NCI-H446 (cell line): ENCODE measurements at places on chromosomes 3 and 15.

DNA sequence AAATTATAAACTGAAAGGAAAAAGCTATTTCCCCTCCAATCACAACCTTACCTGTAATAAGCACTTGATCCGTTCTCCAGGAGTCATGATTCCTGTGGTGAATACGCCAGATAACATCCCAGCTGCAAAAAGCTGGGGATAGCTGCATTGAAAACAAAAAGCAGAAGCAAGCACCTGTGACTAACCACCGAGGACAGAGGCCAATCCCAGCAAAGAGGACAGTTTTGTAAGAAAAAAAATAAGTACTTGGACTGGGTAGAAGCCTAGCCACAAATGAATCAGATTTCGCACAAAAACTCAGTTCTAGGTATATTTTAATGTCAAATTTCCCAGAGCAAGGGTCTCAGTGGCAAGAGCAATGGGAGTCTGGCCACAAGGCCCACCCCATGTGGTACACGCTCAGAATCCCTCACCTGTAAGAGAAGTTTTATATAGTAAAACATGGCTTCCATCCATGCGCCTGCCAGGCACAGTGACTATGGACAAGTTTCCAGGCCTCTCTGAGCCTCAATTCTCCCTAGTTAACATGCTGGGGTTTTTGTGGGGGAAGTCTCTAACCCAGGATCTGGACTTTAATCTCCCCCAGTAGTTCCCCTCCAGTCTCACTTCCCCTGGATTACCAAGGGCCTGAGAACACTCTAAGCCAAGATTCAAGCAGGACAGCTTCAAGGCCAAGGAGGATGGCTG is 19.2 kb downstream of the SLC25A20 start:
- DNase-seq, result no peak

- DNase-seq, result no peak
Observed at GRCh38 chr15:97502038-97502437, 458.5 kb upstream of the ARRDC4 start.

GRCh38 chr3:123367467-123368154 is 81.3 kb downstream of the ADCY5 start:
- DNase-seq, result no peak

DNA sequence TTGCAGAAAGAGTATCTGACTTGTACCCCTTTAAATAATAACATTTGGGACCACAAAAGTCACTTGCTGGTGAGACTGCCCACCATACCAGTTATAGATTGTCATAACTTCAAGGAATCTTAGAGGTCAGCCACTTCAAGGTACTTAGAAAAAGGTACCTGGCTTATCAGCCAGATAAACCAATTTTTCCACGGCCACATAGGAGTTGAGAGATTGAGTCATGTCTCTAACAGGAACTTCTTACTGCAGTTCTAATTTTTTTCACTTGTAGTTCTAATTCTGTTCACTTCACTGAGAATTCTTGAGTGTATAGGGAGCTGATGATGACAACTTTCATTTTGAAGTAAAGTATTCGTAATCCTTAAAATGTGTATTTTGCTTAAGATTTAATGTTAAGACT is 317.1 kb upstream of the CBLB start:
- no peak for DNase-seq

GRCh38 chr3:57752307-57752706 is 3.8 kb upstream of the SLMAP start:
- DNase-seq, result no peak

DNA sequence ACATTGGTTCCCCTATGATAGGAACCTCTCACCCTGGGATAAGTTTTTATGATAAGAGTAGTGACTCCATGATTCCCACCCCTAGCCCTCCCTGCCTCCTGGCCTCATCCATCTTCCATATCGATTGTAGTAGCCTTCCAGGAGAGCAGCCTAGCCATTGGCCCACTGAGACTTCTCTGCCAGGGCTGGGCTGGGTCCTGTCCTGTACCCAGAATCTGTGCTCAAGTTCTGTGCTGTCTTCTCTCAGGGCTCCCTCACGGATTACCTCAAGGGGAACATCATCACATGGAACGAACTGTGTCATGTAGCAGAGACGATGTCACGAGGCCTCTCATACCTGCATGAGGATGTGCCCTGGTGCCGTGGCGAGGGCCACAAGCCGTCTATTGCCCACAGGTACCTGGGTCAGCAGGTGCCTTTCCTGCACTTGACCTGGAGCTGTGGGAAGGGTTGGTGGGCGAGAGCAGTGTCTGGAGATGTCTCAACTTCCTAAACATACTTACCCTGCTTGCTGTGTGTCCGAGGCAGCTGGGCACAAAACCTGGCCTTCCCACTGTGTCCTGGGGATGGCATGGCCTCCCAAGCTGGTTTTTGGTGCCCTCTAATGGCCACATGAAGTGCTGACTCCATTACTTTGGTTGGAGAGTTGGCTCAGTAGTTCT is 16.6 kb upstream of the EXOG start:
- DNase-seq, result peak; percentile 37

DNA sequence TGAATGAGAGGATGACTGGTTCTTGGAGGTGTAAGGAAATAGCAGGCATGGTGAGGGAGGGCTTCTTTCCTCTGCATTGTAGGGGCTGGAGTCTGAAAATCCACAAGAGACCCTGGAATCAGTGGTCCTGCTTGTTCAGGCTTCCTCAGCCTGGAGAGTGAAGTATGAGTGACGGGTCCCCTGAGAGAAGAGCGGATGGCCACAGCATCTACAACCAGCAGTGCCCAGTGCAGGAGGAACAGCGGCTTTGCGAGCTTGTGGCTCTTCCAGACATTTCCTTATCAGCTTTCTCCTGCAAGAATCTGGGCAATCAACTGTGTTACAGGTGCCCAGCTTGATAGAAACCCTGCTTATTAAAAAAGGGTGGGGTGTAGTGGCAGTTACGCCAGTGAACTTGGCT is 97.0 kb upstream of the HES1 start:
- DNase-seq, result no peak
